Nephron progenitor cell (in vitro differentiated cells): ENCODE measurements at places on chromosomes 4 and X.
A peak's percentile ranks its signal among the peaks of the same experiment; 100 is the strongest.

DNA sequence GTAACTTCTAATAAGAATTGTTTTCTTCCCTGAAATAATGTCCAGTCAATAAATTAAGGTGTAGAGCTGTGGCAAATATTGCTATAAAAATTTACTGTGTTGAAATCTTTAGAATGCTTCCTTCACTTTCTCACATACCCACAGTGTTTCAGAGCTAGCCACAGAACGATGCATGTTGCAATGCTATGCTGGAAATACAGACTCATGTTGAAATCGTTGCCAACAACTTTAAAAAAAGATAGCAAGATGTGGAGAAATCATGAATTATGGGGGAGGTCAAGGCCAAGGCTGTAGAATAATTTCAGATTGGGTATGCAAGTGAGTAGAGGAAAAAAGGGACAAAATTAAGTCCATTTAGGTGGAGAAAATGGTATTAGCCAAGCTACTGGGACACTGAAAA is 204.8 kb downstream of the VEGFC start:
- DNase-seq: no peak

GRCh38 chr4:178329226-178329872 is 887.1 kb upstream of the AGA start:
- DNase-seq: no peak

DNA sequence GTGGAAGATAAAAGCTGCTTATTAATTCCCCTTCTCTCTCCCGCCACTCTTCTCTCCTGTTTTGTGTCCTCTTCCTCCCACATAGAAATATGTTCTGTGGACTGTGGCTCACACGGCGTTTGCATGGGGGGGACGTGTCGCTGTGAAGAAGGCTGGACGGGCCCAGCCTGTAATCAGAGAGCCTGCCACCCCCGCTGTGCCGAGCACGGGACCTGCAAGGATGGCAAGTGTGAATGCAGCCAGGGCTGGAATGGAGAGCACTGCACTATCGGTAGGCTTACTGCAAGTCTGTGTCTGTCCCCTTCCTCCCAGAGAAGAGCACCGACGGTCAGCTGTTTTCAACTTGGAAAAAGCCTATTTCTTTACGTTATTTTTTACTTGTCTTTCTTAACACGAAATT is 229.1 kb downstream of the DCTD start:
- peak; percentile 13 for DNase-seq

GRCh38 chr4:117783716-117784115 is 250.6 kb upstream of the NDST3 start:
- DNase-seq: no peak

DNA sequence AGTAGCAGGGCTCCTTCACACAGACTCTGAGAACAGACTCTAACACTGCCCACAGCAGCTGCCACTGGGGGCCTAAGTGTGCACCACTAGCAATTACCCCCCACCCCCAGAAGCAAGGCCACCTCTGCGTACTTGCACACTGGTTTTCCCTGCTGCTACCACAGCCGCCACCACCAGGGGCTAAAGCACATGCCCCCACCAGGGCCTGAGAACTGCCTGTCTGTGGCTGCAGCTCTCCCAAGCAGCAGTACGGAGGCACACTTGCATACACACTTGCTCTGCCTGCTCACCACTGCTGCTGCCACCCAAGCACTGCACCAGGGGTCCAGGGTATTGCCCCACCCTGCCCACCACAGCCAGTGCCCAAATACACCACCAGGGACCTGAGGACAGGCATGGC is 59.6 kb downstream of the SCML2 start:
- DNase-seq: no peak

GRCh38 chr4:26071688-26072087 is 157.7 kb downstream of the SMIM20 start:
- DNase-seq: no peak

DNA sequence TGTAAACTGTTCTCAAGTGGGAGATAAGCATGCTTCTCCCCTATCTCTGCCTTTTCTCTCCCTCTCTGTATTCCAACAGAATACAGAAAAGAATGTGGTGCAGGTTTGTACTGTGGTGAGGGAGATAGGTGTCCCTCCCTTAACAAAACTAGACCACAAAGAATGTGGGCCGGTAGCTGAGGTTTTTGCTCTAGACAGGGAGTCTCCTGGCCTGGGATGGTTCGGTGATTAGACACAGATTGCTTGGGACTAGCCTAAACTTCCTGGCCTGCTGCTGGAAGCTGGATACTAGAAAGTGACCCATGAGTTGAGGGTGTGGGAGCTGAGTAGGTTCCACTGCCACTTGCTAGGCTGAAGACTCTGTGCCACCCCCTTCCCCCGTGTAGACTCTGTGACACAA is 143.0 kb downstream of the CXXC4 start:
- DNase-seq: no peak

- DNase-seq: no peak
Observed at GRCh38 chr4:148229028-148229427, 213.2 kb downstream of the NR3C2 start.

- no peak for DNase-seq
Observed at GRCh38 chr4:20287246-20287645, 35.5 kb downstream of the SLIT2 start.

GRCh38 chrX:42090395-42090794 is 167.0 kb upstream of the CASK start:
- DNase-seq: no peak

DNA sequence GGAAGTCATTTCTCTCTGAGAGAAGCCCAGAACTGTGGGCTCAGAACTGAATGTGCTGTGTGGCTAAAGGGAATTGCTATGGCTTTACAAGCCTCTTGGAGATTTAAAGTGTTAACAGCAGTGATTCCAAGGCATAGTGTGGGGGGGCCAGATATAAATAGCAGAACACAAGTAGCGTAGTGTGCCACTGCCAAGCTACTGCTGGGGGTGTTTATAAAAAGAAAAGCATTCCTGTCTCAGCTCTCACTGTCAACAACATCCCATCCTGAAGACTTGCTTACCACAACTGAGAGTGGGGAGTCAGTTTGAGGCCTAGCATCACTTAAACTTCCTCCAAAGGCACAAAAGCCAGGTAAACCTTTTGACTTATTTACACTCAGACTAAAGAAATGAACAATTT is at the start of gene ART3:
ART3 (plus strand) TSS at position 242 of the 400 bp plus-strand sequence. CDS start 1,181 bp downstream, outside the sequence.
- DNase-seq: no peak

- DNase-seq: no peak
Observed at GRCh38 chrX:30577362-30577991, at the start of gene TASL. Gene TASL (minus strand): TSS chrX:30577766. CDS start chrX:30560355, 17,411 bp downstream.

DNA sequence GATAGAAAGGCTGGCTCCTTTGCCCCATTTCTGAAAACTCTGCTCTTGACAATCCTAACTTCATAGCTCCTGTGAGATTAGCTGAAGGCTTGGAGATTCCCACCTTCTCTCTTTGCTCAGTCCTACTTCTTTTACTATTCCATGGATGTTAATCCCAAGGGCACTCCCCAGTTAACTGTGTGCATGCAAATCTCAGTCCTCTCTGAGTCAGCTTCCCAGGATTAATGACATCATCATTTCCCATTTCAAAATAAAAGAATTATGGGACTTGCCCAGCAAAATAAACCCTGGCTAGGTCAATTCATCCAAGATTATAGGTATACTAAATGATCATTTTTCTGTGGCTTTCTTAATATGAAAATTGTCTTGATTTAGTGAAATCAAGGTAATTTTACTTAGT is 328.6 kb upstream of the NR3C2 start:
- DNase-seq: no peak
